Fibroblast of pulmonary artery (primary cell): ENCODE measurements at places on chromosomes 7 and 10.

GRCh38 chr10:100878291-100878910 lies 34.4 kb upstream of the SLF2 start:
- peak; percentile 83 for DNase-seq

DNA sequence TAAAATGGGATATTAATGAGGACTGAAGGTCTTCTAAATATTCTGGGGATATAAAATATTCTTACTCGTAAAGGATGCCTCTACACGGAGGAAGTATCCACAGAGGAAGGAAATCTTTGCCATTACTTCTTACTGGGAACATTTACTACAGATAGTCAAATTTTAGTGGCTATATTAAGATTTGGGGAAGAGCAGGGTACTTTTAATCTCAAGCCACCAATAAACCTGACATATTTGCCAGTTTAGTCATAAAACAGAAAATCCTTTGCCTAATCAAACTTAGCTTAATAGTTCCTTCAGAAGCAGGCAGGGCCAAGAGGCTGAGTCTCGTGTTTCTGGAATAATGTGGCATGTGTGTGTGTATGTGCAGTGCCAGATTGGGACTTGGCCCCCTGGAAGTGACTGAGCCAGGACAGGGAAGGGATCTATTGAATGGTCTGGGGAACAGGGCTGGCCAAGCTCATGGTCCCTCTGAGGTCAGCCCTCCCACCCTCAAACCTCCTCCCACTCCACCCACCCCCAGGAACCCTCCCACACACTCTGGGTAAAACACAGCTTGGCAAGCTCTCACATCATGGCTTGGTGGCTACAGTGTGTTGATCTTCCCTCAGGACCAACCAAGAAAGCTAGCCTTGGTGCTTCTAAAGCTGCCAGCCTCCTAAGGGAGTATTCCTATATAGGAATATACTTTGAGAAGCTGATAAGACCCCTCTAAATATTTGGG lies 1.6 kb upstream of the PIK3CG start:
- no peak for DNase-seq

DNA sequence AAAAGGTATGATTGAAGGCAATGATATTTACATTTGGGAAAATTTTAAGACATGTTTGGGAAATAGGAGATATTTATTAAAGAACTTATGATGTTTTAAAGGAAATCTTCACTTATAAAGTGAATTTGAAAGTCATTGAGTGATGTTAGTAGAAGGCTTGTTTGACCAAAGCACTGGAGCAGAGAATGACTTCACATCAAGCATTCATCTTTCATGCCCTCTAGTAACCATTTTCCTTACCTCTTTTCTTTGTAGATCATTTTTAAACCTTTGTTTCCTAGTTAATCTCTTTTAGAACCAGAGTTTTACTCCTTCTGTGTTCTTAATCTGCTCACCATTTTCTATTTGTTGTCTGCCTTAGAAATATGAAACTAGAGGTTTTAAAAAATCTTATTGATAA lies 111.3 kb upstream of the FOXP2 start:
- no peak for DNase-seq

DNA sequence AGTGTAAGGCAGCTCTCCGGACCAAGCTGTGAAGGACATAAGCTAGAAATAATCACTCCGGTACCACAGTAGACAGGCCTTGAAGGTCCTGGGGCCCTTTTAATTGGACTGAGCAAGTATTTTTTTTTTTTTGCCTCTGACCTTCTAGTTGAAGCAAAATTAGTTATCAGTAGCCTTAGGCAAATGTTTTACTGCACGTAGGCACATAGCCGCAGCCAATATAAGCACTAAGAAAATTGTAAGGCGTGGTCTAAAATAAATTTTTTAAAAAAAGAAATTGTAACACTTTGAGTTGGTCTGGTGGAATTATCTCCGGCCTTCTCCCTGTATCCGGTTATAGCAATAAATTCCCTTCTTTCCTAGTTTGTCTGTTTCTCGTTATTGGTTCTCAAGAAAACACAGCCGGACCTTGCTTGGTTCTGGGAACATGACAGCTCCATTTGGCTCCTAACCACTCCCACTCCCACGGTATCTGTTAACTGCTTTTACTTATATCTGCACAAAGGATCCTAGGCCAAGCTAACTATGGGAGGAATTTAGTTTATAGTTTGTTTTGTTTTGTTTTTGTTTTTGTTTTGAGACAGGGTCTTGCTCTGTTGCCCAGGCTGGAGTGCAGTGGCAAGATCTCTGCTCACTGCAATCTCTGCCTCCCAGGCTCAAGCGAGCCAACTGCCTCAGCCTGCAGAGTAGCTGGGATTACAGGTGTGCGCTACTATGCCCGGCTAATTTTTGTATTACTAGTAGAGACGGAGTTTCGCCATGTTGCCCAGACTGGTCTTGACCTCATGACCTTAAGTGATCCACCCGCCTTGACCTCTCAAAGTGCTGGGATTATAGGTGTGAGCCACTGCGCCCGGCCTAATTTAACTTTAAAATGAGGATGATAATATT lies 124.4 kb upstream of the KIF5B start:
- DNase-seq, result no peak

DNA sequence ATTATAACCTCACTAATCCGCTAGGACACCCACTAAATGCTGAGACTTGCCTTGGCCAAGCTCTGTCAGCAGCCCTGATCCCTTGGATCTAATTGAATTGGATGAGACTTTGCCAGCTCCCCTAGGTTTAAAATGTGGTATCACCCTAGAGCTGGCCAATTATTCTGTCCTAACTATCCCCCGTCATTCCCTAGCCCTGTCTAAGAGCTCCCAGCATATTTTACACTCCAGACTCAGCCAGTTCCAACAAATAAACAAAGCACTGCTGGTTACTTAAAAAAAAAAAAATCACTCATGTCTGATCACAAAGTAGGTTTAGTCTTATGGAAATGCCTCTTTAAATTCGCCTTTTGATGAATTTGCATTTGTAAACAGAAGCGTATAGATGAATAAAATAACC lies 147.9 kb upstream of the EGR2 start:
- no peak for DNase-seq

DNA sequence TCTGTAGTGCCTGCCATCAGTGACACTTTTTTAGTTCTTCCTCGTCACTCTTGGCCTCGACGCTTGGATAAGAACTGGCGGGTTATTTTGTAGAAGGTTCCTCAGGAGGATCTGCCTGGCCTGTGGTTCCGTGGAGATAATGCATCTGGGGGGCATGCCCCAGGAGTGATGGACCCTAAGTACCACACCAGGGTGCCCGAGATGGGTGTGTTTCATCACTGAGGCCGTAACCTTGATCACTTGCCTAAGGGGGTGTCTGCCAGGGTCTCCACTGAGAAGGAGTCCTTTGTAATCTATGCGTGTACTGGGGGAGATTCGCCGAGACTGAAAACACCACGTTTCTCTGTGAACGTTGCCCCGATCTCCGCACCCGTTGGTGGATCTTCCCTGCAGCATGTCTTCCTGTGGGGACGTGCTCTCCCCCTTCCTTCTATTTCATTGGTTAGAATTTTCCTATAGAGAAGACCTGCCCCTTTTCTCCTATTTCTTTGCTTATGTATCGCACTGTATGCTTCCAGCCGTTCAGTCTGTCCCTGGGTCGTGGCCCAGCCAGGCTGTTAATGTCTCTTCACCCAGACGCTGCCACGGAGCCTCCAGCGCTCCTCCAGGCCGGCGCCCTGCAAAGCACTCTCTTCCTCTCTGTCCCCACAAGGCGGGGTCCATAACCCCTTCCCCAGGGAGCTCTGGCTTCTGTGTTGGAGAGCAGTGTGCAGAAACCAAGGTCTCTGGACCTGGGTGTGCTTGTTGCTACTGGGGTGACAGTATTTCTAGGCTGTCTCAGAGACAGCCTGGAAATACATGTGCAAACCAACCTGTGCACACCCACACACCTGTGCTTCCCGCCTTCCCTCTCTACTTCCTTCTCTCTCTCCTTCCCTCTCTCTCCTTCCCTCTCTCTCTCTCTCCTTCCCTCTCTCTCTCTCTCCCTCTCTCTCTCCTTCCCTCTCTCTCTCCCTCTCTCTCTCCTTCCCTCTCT lies 14.4 kb upstream of the DPYSL4 start:
- no peak for DNase-seq

DNA sequence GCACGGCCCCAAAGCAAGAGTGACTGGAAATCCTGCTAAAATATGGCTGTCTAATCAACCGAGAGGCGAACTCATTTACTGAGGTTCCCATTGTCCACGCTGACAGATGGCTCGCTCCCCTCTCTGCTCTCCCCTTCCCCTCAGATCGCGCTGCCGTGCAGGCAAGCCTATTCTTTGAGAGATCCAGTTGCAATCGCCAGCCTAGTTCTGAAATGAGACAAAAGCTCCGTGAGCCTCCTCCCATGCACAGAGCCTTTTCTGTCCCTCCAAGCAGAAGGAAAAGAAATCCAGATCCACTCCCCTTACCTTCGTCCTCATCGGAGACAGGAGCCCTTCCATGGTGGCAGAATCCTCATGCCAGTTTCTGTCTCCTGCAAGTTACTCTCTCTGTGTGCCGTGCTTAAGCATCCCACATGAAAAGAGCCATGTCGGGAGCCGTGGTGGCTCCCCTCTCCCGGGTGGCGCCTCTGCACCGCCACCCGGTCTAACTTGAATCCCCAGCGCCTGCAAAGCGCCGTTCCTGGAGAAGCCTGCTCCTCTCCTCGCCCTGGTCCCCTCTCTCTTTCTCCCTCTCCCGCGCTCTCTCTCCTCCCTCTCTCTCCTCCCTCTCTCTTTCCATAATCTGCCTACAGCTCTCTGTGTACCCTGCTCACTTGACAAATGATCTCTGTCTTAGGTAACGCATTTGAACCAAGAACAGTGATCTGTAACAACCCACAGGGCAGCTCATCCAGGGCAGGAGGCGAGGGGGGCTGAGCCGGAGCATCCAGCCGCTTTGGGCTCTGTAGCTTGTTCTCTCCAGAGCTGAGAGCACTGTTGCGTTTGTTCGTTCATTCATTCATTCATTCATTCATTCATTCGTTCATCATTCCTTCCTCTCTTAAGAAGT lies 156.8 kb downstream of the FRMD4A start:
- no peak for DNase-seq

GRCh38 chr7:77571801-77572200 lies 34.7 kb downstream of the PTPN12 start:
- DNase-seq, result no peak
